ENCODE measurements at places on chromosomes 11 and 22.

DNA sequence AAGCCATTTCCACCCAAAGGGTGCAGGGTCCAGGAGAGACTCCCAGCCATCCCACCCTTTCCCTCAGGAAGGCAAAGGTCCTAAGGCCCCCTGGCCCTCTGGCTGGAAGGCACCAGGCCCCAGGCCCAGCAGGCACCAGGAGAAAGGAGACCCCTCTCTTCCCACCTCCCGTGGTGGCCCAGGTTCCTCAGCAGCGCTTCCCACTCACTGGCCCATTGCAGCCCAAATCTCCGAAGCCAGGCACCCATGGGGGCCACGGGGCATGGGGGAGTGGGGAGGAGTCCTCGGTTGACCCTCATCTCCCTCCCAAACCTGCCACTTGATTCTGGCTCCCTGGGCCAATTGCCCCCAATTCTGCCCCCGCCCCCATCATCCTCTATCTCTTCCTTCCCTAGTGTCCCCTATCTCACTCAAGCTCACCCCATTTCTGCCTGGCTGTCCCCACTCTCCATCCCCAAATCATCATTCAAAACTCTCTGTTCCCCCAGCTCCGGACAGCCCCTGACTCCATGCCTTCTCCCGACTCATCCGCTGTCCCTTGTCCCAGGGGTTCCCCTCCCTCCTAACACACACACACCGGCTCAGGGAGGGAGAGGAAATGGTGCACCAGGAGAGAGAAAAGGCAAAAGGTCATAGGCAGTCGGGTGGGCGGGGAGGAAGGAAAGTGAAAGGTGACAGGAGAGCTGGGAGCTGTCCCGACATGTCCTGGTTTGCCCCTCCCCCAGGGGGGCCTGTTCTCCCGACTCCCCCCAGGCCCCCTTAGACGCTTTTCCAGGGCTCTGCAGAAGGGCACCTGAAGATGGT is 1.2 kb downstream of the LIF start:
- no peak for DNase-seq

DNA sequence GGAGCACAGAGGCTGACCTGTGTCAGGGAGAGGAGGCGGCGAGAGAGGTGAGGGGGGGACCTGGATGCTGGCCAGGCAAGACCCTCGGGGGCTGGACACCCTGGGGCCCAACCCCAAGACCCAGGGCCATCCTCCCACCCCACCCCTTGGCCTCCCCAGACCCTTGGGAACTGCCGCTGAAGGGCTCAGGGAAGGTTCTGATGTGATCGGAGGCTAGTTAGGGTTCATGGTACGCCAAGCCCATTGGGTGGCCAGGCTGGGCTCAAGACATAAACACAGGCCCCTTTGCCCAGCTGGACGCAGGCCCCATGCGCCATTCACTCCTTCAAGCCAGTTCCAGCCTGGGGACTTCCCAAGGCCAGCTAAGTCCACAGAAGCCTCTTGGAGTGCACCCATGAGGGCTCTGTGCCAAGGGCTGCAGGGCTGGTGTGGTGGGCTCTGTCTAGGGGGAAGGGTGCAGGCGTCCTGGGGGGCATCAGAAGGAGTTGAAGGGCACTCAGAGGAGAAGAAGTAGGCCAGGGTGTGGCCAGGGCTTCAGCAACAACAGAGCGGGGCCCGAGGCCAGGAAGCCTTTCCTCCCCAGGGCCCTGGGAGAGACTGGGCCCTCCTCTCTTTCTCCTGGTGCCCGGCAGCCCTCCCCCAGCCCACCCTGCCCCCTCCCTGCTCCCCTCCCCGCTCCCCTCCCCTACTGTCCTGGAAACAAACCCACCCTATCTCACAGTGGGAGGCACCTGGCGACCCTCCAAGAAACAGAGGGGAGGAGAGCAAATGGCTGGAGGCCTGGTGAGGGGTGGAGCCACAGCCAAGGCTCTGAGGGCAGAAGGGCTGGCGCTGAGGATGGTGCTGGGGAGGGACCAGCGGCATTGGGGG is 12.9 kb downstream of the TSPAN32 start:
- DNase-seq: no peak

DNA sequence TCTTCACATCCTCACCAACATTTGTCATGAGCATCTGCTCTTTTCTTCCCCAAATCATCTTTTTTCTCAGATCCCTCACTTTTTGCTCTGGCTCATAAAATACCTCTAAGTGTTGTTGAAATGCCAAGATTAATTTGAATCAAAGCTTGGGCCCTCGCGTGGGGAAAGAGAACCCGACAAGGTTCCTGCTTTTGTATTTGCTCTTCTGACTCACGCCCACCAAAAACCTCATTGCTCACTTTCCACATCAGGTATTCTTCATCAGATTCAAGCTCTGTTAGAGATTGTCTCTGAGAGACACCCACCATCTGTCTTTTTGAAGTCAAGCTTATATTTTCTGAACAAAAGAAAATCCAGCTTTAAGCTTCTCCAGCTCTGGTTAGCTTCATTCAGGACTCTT is 52.9 kb upstream of the FBXO3 start:
- no peak for DNase-seq

DNA sequence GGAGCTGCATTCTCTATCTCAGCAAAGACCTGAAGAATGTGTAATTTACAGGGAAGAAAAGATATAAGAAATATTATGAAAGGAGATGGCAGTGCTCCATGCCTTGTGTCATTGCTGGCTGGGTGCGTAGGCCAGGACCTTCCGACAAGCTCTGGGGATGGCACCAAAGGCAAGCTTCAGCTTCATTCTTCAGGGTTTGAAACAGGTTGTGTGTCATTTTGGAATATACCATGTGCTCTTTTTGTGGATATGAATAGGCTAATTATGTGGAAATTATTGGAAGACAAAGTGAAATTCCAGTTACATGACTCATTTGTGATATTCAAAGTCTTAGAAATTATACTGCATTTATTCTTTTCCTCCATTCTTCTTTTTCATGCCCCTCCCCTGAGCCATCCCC is 5.7 kb upstream of the KIRREL3 start:
- no peak for DNase-seq
